Esophagus muscularis mucosa (tissue), 4 donors: ENCODE measurements at places on chromosomes 2 and 18. TPM values are rescaled to one million over a fixed set of nuclear protein-coding genes. Genes with fewer than 3 reads are reported as not detected.

DNA sequence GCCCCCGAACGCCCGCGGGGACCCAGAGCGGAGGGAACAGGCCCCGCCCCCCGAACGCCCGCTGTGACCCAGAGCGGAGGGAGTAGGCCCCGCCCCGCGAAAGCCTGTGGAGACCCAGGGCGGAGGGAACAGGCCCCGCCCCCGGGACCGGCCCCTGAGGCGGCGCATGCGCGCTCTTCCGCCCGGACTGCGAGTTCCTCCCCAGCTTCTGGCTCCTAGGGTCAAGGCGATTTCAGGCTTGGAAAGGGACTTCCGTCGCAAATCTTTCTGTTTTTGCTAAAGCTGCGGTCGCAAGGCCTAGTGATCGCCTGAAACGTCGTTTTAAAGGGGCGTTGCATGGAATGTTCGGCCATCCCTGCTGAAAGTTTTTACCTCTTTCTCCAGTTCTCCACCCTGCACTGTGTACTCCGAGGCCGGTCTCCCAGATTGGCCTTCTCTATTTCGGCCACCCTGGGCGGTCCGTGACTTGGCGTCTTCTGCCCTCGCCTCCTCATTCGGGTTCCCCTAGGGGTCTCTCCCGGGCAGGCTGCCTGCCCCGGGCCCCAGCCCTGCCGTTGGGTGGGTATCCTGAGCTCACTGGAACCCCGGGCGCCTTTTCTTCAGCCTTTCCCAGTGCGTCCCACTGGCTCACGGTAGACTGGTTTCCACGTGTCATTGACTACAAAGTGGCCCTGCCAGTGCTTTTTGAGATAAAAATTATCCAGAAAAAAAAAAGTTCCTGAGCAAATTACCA lies 372 bp upstream of the WDSUB1 start:
- H3K27ac ChIP-seq = peak overlapping the region; percentile 88
- DNase-seq = peak; percentile 98
- peaks cover 4% of the 10 kb centered on the region for H3K36me3 ChIP-seq
- H3K4me3 ChIP-seq = peak overlapping the region; percentile 87
- H3K27me3 ChIP-seq = no peaks in the 10 kb centered on the region
- peaks cover 21% of the 10 kb centered on the region for H3K4me1 ChIP-seq

GRCh38 chr18:50013363-50014138 lies 181.4 kb downstream of the MYO5B start:
- no peak for DNase-seq
- H3K27ac ChIP-seq = no peak overlapping the region
- peaks cover 44% of the 10 kb centered on the region for H3K4me1 ChIP-seq
- no peaks in the 10 kb centered on the region for H3K36me3 ChIP-seq
- no peak overlapping the region for H3K4me3 ChIP-seq

- H3K4me3 ChIP-seq = no peak overlapping the region
- no peak for DNase-seq
- no peaks in the 10 kb centered on the region for H3K36me3 ChIP-seq
- H3K27ac ChIP-seq = no peak overlapping the region
Measured at GRCh38 chr18:58674863-58675472, 3.7 kb downstream of the MALT1 start.

DNA sequence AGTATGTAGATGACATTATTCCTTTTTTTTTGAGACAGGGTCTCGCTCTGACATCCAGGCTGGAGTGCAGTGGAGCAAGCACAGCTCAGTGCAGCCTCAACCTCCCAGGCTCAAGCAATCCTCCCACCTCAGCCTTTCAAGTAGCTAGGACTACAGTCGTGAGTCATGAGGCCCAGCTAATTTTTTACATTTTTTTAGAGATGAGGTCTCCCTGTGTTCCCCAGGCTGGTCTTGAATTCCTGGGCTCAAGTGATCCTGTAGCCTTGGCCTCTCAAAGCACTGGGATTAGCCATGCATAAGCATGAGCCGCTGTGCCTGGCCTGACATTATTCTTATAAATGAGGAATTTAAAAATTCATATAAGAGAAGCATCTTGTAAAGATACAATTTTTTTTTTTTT lies 86.9 kb downstream of the FAM117B start:
- no peak for DNase-seq
- no peak overlapping the region for H3K27ac ChIP-seq
- H3K4me1 ChIP-seq = no peaks in the 10 kb centered on the region
- no peak overlapping the region for H3K4me3 ChIP-seq
- H3K27me3 ChIP-seq = no peaks in the 10 kb centered on the region
- peaks cover 5% of the 10 kb centered on the region for H3K36me3 ChIP-seq

DNA sequence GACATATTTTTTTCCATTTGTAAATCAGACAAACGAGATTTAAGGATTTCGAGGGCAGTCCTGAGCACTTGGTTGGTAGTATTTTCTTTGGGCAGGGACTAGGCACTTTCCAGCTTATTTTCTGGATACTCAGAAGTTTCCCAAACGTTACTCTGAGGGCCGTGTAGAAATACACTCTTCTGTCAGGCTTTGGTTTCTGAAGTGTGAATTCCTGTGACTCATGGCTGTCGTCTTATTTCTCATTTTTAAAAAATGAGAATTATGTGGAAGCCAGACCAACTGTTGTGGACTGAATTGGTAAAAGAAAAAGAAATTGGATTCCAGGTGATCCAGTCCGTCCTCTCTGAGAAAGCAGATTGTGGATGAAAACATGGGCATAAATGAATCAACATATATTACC lies 658.6 kb upstream of the FANCL start:
- no peak for DNase-seq
- peaks cover 9% of the 10 kb centered on the region for H3K27me3 ChIP-seq
- H3K4me3 ChIP-seq = no peak overlapping the region
- no peaks in the 10 kb centered on the region for H3K36me3 ChIP-seq

GRCh38 chr2:95076705-95077529 lies 44.7 kb downstream of the MRPS5 start:
- peak; percentile 93 for DNase-seq
- H3K4me3 ChIP-seq = peak overlapping the region; percentile 52
- H3K4me1 ChIP-seq = peaks cover 12% of the 10 kb centered on the region
- no peak overlapping the region for H3K27ac ChIP-seq
- no peaks in the 10 kb centered on the region for H3K27me3 ChIP-seq
- no peaks in the 10 kb centered on the region for H3K36me3 ChIP-seq

- no peak overlapping the region for H3K4me3 ChIP-seq
- H3K4me1 ChIP-seq = peaks cover 24% of the 10 kb centered on the region
- no peaks in the 10 kb centered on the region for H3K27me3 ChIP-seq
- peak overlapping the region; percentile 6 for H3K27ac ChIP-seq
- no peaks in the 10 kb centered on the region for H3K36me3 ChIP-seq
Measured at GRCh38 chr2:42829671-42830440, 37.5 kb upstream of the HAAO start.

DNA sequence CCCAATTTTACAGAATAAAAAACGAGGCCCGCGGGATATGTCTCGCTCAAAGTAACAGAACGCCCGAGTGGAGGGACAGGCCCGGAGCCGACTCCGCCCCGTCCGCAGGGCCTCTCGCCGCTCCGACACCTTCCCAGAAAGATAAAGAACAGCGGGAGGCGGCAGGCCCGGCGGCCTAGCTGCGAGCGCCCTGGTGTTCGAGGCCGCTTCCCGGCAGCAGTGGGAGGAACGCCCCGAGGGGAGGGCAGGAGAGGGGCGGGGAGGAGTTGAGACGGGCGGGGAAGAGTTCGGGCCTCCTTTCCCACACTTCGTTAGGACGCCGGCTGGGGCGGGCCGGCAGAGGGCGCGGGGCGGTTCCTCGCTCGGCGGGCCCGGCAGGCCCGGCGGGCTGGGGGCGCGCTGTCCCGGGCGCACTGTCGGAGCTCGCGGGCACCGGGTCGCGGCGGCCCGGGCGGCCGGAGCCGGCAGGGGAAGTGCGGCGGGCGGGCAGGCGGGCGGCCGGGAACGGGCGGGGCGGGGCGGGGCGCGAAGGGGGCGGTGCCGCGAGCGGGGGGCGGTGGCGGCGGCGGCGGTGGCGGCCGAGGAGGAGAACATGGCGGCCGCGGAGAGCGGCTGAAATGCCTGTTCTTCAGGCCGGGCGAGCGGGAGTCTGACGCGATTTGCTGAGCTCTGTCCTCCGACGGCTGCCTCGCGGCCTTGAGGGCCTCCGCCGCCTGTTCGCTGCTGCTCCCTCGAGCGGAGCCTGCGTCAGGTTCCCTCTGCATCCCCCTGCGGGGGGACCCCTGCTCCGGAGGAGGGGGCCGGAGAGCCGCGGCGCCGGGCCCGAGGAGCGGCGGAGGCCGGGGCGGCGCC lies at the start of gene NCOA1:
Gene NCOA1, plus strand, starts transcription at position 565 of the 852 bp plus-strand sequence. CDS start 167,424 bp downstream, outside the sequence.
- H3K27me3 ChIP-seq = no peaks in the 10 kb centered on the region
- H3K4me1 ChIP-seq = peaks cover 50% of the 10 kb centered on the region
- peak within 1 kb of the TSS; percentile 92 for H3K27ac ChIP-seq
- H3K4me3 ChIP-seq = peak within 1 kb of the TSS; percentile 97
- peak; percentile 97 for DNase-seq
- no peaks in the 10 kb centered on the region for H3K36me3 ChIP-seq

- peaks cover 4% of the 10 kb centered on the region for H3K4me1 ChIP-seq
- no peak overlapping the region for H3K4me3 ChIP-seq
- DNase-seq = no peak
- no peaks in the 10 kb centered on the region for H3K36me3 ChIP-seq
- no peak overlapping the region for H3K27ac ChIP-seq
- H3K27me3 ChIP-seq = peaks cover 96% of the 10 kb centered on the region
Measured at GRCh38 chr2:219045937-219046550, 4.7 kb upstream of the CFAP65 start.

Gene CNRIP1
- total RNA-seq = 44.4 TPM

DNA sequence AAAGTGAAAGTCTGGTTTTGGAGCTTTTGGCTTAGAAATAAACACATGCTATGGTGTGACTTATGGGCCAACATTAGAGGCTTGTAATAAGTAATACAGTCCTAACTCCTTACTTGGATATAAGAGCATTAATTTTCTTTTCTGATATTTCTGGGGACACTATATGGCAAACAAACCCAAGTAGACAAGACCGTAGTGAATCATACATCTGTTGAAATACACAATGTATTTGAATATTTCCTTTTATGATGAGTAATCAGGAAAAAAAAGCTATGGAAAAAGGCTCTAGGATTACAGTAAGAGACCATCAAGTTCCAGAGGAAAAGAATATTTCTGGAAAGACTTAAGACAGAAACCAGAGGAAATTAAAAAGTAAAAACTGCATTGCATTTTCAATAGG lies 146.0 kb upstream of the CYP26B1 start:
- DNase-seq = no peak
- no peaks in the 10 kb centered on the region for H3K36me3 ChIP-seq
- no peak overlapping the region for H3K27ac ChIP-seq
- no peaks in the 10 kb centered on the region for H3K4me1 ChIP-seq
- no peak overlapping the region for H3K4me3 ChIP-seq
- H3K27me3 ChIP-seq = no peaks in the 10 kb centered on the region

DNA sequence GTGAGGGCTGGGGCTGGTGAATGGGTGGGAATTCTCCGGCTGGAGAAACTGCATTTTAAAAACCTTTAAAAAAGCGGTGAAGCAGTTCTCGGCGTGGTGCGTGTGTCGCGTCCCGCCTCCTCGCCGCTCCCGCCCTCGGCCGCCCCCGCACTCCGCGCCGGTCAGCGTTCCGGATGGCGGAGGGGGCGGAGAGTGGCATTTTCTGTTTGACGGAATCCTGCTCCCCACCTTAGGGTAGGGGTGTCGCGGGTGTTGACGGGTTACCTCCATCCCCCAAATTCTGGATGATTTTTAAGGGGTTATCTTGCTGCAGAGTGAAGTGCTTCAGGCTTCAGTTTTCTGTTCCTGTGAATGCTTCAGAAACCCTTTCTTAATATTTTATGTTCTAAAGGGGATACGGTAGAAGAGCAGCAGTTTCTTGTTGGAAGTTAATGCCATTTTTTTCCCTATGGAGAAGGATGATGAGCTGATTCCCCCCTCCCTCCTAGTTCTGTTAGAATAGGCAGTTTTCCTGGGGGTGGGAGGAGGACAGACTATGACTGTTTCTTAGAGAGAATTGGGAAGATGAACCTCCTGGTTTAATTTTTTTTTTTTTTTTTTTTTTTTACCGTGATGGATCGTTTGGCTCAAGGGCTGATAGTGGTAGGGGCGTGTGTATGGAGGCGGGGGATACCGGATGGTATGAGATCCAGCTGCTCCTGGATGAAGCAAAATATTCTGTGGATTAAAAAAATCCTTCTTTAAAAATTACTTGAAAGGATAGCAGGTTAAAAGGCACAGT lies 756 bp downstream of the ABI2 start:
- H3K36me3 ChIP-seq = no peaks in the 10 kb centered on the region
- H3K27me3 ChIP-seq = no peaks in the 10 kb centered on the region
- peak overlapping the region; percentile 89 for H3K4me3 ChIP-seq

Gene CACNB4
- total RNA-seq = 3.5 TPM

DNA sequence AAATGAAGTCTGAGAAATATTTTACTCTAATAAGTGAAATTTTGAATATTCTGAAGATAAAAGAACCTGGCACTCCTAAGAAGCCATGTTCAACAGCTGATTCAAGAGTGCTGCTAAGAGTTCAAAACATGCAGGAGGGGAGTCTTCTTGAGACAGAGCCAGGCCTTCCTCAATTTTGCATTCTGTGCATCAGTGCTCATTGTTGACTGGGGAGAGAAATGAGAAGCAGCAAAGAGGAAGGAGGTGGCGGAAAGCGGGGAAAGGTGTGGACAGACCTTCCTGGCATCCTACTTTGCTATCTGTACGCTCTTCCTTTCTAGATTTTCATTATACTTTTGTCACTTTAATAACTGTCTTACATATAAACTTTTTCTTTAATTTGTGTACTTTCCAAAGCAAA lies 29.7 kb upstream of the TXNDC2 start:
- no peak overlapping the region for H3K4me3 ChIP-seq
- H3K36me3 ChIP-seq = no peaks in the 10 kb centered on the region
- no peaks in the 10 kb centered on the region for H3K27me3 ChIP-seq
- H3K27ac ChIP-seq = peak overlapping the region; percentile 86

Gene LIMS3
- 2.2 TPM for total RNA-seq

Gene ANTXR1
- total RNA-seq = 86.3 TPM

GRCh38 chr2:161409308-161409907 lies 6.7 kb upstream of the TBR1 start:
- no peak for DNase-seq
- H3K4me3 ChIP-seq = no peak overlapping the region
- no peak overlapping the region for H3K27ac ChIP-seq
- no peaks in the 10 kb centered on the region for H3K36me3 ChIP-seq
- H3K4me1 ChIP-seq = peaks cover 5% of the 10 kb centered on the region

- H3K4me1 ChIP-seq = peaks cover 14% of the 10 kb centered on the region
- H3K4me3 ChIP-seq = no peak overlapping the region
- DNase-seq = no peak
- no peaks in the 10 kb centered on the region for H3K27me3 ChIP-seq
- H3K36me3 ChIP-seq = no peaks in the 10 kb centered on the region
Measured at GRCh38 chr2:36530178-36530982, 67.6 kb downstream of the FEZ2 start.

Gene CNDP1
- not detected for total RNA-seq

- peaks cover 3% of the 10 kb centered on the region for H3K4me1 ChIP-seq
- H3K4me3 ChIP-seq = peak overlapping the region; percentile 44
- no peak for DNase-seq
- H3K27me3 ChIP-seq = no peaks in the 10 kb centered on the region
Measured at GRCh38 chr18:55419947-55420664, 167.9 kb downstream of the TCF4 start.

DNA sequence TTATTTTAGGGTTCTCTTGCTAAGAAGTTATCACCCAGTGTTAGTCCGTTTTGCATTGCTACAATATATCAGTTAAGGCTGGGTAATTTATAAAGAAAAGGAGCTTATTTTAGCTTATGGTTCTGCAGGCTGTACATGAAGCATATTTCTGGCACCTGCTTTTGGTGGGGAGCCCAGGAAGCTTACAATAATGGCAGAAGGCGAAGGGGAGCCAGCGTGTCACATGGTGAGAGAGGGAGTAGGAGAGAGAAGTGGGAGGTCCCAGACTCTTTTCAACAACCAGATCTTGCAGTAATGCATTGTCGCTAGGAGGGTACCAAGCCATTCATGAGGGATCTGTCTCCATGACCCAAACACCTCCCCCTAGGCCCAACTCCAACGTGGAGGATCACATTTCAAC lies 688.8 kb upstream of the PIK3C3 start:
- no peaks in the 10 kb centered on the region for H3K27me3 ChIP-seq
- H3K27ac ChIP-seq = no peak overlapping the region
- no peak overlapping the region for H3K4me3 ChIP-seq

Gene SERPINB3
- total RNA-seq = not detected
